Activated T-helper 1 cell treated with anti-CD3 and anti-CD28 coated beads, Interleukin-2, amount 50 U/mL, for 16 hours (primary cell): ENCODE measurements at places on chromosomes 6 and 20.

DNA sequence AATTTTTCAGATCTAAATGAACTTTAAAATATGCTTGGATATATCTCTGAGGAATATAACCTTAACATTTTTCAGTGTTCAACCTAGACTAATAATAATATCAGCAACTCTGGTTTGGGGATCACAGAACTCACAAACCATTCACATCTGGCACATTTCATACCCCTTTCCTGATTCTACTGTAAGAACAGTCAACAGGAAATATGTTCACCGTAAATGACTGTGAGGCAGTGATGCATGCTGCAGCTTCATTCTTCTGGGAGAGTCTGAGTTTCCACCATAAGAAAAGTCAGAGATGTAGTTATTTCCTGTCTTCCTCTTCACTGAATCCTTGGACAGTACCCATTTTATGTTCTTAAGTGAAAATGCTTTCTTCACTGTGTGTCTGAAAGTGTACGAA lies 134.2 kb upstream of the IFNGR1 start:
- DNase-seq: no peak

GRCh38 chr6:116084284-116084683 lies 16.4 kb upstream of the NT5DC1 start:
- DNase-seq: no peak

DNA sequence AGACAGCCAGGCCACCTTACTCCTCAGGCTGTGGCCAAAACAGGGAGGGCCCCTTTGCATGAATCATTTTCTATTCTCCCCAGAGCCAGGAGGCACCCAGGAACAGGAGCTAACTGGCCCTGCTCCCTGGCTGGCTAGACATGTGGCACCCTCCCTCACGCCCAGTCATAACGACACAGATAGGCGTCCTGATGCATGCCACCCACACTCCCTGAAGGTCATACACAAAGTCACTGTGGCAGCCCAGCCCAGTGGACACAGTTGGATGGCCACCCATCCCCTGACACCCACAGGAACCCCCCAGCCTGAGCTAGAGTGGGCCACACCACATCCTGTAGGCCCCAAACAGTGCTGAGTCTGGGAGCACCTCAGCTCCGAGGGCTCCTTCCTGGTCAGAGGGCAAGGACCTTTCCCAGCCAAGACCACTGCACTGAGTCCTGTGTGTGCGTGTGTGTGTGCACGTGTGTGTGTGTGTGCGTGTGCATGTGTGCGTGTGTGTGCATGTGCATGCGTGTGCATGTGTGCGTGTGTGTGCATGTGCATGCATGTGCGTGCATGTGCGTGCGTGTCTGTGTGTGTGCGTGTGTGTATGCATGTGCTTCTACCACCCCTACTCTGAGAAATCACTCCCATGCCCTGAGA lies 21.6 kb downstream of the TFEB start:
- DNase-seq: no peak

DNA sequence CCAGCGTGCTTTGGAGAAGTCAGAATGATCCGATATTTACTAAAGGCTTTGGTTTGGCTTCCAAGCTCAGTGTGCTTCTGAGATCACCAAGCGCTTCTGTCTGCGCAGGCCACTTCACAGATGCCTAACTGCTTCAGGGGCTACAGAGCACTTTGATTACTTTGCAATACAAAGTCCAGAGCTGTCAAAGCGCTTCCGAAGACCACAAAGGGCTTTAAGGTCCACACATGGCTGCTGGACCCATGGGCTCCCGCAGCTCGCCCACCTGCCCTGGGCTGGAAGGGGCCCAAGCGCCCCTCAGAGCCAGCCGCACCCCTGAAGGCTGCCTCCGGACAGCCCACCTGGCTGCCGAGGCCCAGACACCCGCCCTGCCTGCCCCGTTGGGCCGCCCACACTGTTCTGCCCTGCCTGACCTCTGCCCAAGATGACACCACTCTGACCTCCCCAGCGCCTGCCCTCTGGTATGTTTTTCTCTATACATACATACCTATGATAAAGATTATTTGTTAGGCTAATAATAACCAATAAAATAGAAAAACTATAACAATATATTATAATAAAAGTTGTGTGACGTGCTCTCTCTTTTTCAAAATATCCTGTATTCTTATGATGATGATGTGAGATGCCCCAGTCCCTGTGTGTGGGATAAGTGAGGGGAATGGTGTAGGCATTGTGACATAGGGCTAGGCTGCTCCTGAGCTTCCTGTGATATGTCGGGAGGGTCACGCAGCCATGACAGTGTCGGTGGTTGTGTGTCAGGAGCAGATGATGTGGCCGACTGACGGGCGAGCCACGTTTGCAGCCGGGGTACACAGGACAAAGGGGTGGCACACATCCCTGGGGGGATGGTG lies 22.6 kb downstream of the DYNLT1 start:
- DNase-seq: no peak

GRCh38 chr6:147900247-147900830 lies 391.8 kb downstream of the SAMD5 start:
- no peak for DNase-seq

DNA sequence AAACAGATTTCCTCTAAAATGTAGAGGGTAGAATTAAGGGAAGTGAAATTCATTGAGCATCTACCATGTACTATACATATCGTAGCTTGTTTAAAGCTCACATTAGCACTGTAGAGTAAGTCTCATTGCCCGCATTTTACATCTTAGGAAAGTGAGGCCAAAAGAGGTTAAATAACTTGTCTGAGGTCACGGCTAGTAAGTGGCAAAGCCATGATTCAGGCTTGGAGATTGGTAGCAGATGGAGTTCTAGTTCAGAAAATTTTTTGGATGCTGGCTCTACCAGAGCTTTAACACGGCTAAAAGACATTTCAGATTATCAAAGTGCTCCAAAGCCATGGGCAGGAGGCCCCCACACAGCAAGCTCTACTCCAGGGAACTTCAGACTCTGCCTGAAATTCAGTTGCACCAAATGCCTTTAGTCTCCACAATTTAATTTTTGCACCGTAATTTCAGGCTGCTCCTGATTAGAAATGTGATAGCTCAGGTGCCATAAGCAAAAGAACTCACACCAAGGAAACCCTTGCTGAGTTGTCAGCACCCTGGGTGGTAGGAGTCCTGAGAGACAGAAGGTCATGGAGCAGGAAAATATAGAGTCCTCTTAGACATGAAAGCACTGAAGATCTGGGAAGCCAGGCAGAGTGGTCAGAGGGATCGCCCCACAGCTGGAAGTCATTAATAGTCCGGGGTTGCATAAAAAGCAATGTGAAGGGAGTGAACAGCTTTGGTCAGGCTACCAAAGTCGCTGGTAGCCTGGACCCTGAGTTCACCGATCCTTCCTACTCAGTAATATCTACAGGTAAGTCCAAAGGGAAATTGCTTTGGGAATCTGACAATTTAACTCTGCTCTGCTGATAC lies 55.2 kb upstream of the ASIP start:
- DNase-seq: no peak

- DNase-seq: no peak
Observed at GRCh38 chr6:165091121-165091785, 218.2 kb downstream of the C6orf118 start.

DNA sequence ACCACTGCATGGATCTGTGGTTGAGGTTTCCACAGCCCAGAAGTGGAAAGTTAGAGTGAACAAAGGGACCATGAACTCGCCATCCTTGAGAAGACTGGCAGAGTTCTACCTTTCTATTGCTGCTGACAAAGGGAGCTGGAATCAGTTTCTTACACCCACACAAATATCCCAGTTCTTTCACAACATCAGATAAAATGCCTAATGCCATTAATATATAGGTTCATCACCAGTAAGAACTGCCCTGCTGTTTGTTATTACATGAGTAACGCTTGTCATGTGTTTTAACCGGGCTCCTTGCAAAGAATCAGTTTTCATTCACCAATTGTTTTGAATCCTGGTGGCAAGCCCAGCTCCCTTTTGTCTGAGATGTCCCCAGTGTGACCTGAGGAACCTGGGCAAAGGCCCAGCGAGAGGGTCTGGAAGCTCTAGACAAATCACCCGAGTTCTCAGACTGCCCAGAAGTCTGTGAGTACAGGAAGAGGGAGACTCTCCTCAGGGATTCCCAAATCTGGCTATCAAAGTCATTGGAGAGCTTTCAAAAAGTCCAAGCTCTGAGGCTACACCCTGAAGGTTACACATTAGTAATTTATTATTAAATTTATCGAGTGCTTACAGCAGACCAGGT lies 7.5 kb upstream of the CD164 start:
- no peak for DNase-seq

GRCh38 chr6:158242071-158242606 lies 70.1 kb upstream of the TULP4 start:
- DNase-seq: no peak
